Tibial artery (tissue), 4 donors: ENCODE measurements at places on chromosomes 7 and 10.

- H3K27ac ChIP-seq = peak overlapping the region; percentile 81
- peak overlapping the region; percentile 61 for H3K4me3 ChIP-seq
- no peaks in the 10 kb centered on the region for H3K27me3 ChIP-seq
- H3K4me1 ChIP-seq = no peaks in the 10 kb centered on the region
- DNase-seq = peak; percentile 92
Measured at GRCh38 chr10:86666538-86666937, 1.8 kb upstream of the LDB3 start.

DNA sequence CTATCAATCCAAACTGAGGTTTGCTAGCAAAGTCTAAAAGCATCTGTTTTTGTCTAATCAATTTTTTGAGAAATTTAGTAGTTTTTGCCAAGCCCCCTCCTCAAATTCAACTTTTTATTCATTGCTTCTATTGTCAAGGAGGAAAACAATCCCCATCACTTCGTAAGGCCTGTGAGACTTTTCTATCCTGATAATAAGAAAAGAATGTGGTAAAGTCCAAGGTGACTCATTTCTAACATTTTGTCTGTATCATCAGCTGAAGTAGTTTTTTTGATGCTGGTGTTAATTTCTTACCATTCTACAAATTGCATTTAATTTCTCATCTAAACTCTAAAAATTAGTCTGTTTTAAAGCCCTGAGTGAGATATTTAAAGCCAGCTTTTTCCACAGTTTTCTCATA lies 11.7 kb downstream of the ANK3 start:
- no peak overlapping the region for H3K4me3 ChIP-seq
- no peaks in the 10 kb centered on the region for H3K27me3 ChIP-seq
- H3K36me3 ChIP-seq = no peaks in the 10 kb centered on the region
- DNase-seq = no peak
- no peaks in the 10 kb centered on the region for H3K4me1 ChIP-seq

DNA sequence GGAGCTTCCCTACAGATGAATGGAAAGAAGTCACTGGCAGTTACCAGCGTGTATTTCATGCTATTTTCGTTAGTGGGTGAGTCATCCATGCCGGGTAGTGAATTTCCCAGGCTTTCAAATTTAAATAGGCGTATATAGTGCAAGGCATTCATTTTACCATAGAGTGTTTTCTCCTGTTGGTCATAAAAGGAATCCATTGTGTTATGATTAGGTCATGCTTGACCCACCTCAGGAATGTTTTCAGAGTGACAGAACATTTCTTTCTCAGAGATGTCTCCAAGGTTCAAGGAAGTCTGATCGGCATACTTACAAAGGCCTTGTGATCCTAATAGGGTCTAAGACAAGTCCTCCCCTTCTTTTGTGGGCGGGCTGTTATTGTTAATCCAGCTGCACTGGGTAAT lies 110.7 kb downstream of the AKR1D1 start:
- H3K27ac ChIP-seq = no peak overlapping the region
- no peaks in the 10 kb centered on the region for H3K27me3 ChIP-seq
- H3K4me1 ChIP-seq = no peaks in the 10 kb centered on the region
- H3K36me3 ChIP-seq = no peaks in the 10 kb centered on the region
- H3K4me3 ChIP-seq = no peak overlapping the region
- no peak for DNase-seq

- no peaks in the 10 kb centered on the region for H3K27me3 ChIP-seq
- no peaks in the 10 kb centered on the region for H3K4me1 ChIP-seq
- no peak overlapping the region for H3K27ac ChIP-seq
- no peak for DNase-seq
- H3K4me3 ChIP-seq = no peak overlapping the region
- no peaks in the 10 kb centered on the region for H3K36me3 ChIP-seq
Measured at GRCh38 chr7:29063236-29063635, 83.1 kb downstream of the CPVL start.

- no peak overlapping the region for H3K4me3 ChIP-seq
- no peak for DNase-seq
- H3K27ac ChIP-seq = no peak overlapping the region
- H3K36me3 ChIP-seq = no peaks in the 10 kb centered on the region
Measured at GRCh38 chr10:124298891-124299290, 119.8 kb downstream of the OAT start.

DNA sequence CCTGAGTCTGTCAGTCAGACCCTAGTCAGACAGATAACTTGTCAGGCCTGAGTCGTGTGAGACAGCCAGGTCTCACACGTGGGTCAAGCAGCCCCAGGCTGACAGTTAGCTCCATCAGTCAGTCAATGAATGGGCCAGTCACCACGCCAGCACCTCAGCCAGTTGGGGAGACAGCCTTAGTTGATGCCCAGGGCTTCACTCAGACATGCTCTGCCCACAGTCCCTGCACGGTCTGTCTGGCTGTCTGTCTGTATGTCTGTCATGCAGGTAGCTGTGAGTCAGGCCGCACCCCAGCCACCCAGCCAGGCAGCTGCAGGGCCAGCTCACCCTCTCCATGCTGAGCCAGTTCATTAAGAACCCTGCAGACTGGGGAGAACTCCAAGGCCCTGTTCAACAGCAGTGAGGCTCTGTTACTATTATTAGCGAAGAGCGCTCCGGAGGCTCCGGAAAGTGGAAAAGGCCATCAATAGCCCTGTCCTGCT lies 141.1 kb upstream of the PCBD1 start:
- H3K27me3 ChIP-seq = peaks cover 22% of the 10 kb centered on the region
- no peak overlapping the region for H3K27ac ChIP-seq
- DNase-seq = peak; percentile 13
- H3K36me3 ChIP-seq = no peaks in the 10 kb centered on the region
- H3K4me3 ChIP-seq = no peak overlapping the region

- no peak for DNase-seq
- peak overlapping the region; percentile 15 for H3K27ac ChIP-seq
Measured at GRCh38 chr7:112986256-112987031, 100.2 kb downstream of the GPR85 start.

DNA sequence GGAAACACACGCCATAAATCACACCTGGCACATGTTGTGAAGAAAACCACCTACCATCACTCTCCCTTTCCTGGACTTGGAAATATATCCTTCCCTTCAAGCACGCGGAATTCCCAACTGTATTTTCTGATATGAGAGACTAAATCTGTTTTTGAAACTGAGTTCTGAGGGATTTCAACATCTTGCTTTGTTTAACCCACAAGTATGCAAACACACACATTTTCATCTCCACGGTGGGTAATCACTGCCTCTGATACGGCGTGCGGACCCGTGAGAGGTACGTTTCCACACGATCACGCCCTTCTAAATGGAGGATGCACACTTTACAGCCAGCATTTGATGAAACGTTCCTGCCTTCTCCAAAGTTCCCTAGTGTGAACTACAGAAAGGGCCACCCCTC lies 83.4 kb downstream of the ZRANB1 start:
- DNase-seq = no peak
- H3K4me1 ChIP-seq = peaks cover 100% of the 10 kb centered on the region
- H3K36me3 ChIP-seq = peaks cover 24% of the 10 kb centered on the region
- H3K27me3 ChIP-seq = no peaks in the 10 kb centered on the region
- H3K4me3 ChIP-seq = no peak overlapping the region

DNA sequence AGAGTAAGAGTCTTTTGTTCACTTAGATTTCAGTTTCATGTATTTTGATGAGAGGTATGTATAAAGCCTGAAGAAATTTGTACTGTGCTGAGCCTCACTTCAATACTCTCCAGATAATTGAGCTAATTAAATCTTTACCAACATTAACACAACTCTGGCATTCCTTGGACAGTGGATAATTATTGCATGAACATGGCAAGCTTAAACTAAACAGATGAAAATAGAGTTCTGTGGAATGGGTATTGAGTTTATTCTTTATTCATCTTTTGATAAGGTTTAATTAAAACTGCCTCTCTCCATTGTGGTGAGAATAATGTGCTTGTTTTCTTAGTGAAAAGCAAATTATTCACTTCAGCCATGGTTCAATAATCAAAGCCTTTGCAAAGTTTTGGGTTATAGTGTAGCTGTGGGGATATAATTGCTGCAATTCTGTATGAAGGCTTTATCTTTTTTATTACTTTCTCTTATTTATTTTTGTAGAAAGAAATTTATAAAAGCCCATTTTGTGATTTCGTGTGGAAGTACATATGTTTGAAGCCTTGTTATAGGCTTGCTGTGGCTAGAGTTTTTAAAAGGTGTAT lies 126.4 kb upstream of the FZD1 start:
- no peaks in the 10 kb centered on the region for H3K27me3 ChIP-seq
- H3K27ac ChIP-seq = no peak overlapping the region
- DNase-seq = no peak
- no peak overlapping the region for H3K4me3 ChIP-seq
- no peaks in the 10 kb centered on the region for H3K36me3 ChIP-seq
- H3K4me1 ChIP-seq = no peaks in the 10 kb centered on the region

DNA sequence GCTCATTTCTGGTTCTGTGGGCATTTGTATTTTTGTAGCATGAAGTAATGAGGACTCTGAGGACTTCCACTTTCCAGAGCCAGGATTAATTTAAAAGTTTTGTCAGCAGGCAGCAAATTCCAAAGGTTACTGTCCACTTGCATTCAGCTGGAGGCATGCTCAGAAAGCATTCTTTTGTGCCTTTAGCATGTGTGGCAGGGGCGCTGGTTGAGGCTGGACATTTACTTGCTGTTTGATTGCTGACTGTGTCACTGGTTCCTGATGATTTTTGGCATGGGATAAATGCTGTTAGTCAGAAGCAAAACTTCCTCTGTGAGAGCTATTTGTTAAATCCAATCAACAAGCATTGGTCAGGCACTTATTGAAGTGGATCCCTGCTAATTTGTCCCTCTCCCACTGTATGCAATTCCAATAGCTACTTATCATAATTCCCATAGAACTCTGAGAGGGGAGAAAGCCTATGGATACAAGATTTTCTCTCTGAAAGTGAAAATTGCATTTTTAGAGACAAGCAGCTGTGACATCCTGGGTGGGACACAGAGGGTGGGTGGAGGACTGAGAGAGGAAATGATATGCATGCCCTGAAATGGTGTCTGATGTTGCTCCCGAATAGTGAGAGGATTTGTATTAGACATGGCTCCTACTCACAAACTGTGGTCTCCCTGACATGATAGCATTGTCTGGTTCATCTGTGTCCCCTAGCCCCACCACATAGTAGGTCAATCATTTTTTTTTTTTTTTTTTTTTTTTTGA lies 161.2 kb upstream of the WDR11 start:
- no peak for DNase-seq
- H3K4me3 ChIP-seq = no peak overlapping the region
- H3K36me3 ChIP-seq = no peaks in the 10 kb centered on the region

- DNase-seq = no peak
- H3K36me3 ChIP-seq = no peaks in the 10 kb centered on the region
- H3K4me1 ChIP-seq = no peaks in the 10 kb centered on the region
- H3K4me3 ChIP-seq = no peak overlapping the region
Measured at GRCh38 chr7:141251957-141252356, 178.1 kb downstream of the TMEM178B start.

GRCh38 chr7:111076205-111076604 lies 14.7 kb upstream of the LRRN3 start:
- no peak overlapping the region for H3K27ac ChIP-seq
- no peaks in the 10 kb centered on the region for H3K4me1 ChIP-seq
- no peaks in the 10 kb centered on the region for H3K36me3 ChIP-seq

GRCh38 chr10:120557311-120557710 lies 100.3 kb downstream of the PLPP4 start:
- no peaks in the 10 kb centered on the region for H3K4me1 ChIP-seq
- H3K27ac ChIP-seq = no peak overlapping the region
- H3K36me3 ChIP-seq = no peaks in the 10 kb centered on the region
- no peak for DNase-seq

DNA sequence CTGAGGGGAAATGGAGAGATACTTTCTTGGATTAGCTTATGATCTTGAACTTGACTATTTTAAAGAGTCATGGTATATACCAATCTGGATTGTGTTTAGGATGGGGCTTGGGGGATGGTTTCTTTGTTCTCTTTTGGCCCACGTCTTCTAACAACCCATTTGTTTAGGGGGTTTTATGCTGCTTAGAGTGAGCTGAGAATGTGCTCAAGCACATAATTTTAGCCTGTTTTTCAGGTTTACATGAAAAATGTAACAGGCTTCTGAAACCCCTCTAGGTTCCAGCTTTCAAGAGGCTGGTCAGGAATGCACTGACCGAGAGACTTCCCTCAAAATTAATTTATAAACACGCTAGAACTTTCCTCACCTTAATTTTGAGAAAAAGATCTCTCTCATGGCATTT lies 94.3 kb downstream of the AUTS2 start:
- no peaks in the 10 kb centered on the region for H3K36me3 ChIP-seq
- no peak overlapping the region for H3K4me3 ChIP-seq
- no peak overlapping the region for H3K27ac ChIP-seq
- no peaks in the 10 kb centered on the region for H3K27me3 ChIP-seq
- H3K4me1 ChIP-seq = no peaks in the 10 kb centered on the region

GRCh38 chr7:5554287-5554610 lies 130.6 kb upstream of the TNRC18 start:
- peak overlapping the region; percentile 92 for H3K27ac ChIP-seq
- H3K4me3 ChIP-seq = no peak overlapping the region
- no peaks in the 10 kb centered on the region for H3K36me3 ChIP-seq
- H3K27me3 ChIP-seq = no peaks in the 10 kb centered on the region
- no peak for DNase-seq

- no peaks in the 10 kb centered on the region for H3K4me1 ChIP-seq
- DNase-seq = no peak
- no peaks in the 10 kb centered on the region for H3K27me3 ChIP-seq
Measured at GRCh38 chr7:102220229-102220850, 66.3 kb upstream of the SH2B2 start.

- H3K4me1 ChIP-seq = no peaks in the 10 kb centered on the region
- no peak for DNase-seq
- no peaks in the 10 kb centered on the region for H3K27me3 ChIP-seq
- no peak overlapping the region for H3K4me3 ChIP-seq
Measured at GRCh38 chr7:122588621-122589020, 110.3 kb downstream of the RNF133 start.

- no peaks in the 10 kb centered on the region for H3K27me3 ChIP-seq
- no peaks in the 10 kb centered on the region for H3K36me3 ChIP-seq
- H3K27ac ChIP-seq = no peak overlapping the region
- H3K4me3 ChIP-seq = no peak overlapping the region
Measured at GRCh38 chr10:97292862-97293198, 393 bp upstream of the ARHGAP19 start.
